ENCODE measurements at places on chromosomes 2 and 18.

- DNase-seq, result no peak
Observed at GRCh38 chr2:237898057-237898414, 38.6 kb downstream of the RAMP1 start.

- no peak for DNase-seq
Observed at GRCh38 chr18:21656402-21656801, 44.3 kb downstream of the SNRPD1 start.

- DNase-seq, result no peak
Observed at GRCh38 chr18:77012806-77013541, 119.6 kb downstream of the MBP start.

DNA sequence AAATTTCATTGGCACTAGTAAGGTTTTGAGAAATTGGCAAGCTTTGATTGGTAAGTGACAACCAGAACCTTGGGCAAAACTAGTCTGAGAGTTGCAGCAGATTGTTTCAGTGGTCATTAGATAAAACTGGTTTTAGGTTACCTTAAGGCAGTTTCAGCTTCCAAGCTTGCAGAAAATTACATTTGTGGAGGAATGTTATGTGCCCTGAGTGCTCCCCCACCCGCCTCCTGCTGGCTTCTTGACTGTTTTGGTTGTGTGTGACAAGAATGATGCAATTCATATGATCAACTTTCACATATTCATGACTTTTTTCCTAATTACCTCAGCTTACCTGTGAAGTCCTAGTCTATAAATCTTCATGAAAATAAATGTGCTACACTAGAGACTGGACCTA is 599.5 kb upstream of the ZNF804A start:
- DNase-seq, result no peak

GRCh38 chr2:128234613-128235012 is 84.1 kb downstream of the HS6ST1 start:
- no peak for DNase-seq

- no peak for DNase-seq
Observed at GRCh38 chr2:69564604-69565003, 78.9 kb downstream of the AAK1 start.

DNA sequence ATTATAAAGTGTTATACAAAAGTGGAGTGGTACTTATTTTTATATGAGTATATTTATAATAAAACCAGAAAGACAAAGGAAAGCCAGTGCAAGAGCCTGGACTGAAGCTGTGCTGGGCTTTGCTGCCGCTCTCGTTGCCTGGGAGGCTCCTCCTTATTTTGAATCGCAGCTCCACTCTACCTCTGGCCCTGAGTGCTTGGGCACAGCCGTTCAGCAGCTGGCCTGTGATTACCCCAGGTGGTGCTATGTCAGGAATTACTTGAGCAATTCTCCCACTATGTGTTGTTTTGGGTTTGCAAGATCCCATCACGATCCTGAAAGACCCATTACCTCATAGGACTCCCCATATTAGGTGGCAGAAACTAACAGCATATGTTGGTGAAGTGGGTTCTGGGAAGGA is 53.0 kb upstream of the LCLAT1 start:
- DNase-seq, result no peak

All from neural crest cell (in vitro differentiated cells).